NCI-H446 (cell line): ENCODE measurements at places on chromosomes 4 and X.

- peak; percentile 63 for DNase-seq
These were observed 8.7 kb upstream of the SLC25A4 start for GRCh38 chr4:185134307-185134869.

DNA sequence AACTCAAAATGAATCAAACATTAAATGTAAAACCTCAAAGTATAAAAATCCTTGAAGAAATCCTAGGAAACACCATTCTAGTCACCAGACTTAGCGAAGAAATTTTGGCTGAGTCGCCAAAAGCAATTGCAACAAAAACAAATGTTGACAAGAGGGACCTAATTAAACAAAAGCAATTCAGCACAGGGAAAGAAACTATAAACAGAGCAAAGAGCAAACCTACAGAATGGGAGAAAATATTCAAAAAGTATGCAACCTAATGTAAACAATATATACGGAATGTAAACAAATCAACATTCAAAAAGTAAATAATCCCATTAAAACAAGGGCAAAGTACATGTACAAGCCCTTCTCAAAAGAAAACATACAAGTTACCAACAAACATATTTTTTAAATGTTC lies 974.7 kb downstream of the TRAM1L1 start:
- no peak for DNase-seq

DNA sequence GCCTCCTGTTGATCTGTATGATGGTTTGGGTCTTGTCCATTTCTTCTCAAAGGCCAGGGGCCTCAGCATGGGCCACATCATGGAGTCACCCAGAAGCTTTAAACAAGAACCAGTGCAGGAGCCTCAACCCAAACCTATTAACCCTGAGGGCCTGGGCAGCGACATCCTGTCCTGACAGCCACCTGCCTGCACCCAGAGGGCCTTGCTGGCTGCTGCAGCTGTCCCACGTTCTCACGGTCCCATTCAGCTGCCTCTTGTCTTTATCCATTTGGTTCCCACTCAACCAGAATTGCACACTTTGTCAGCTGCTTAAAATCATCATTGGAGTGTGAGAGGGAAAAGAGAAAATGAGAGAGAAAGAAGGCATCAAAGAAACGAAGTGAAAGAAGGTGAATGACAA lies 21.6 kb downstream of the C4orf50 start:
- no peak for DNase-seq

DNA sequence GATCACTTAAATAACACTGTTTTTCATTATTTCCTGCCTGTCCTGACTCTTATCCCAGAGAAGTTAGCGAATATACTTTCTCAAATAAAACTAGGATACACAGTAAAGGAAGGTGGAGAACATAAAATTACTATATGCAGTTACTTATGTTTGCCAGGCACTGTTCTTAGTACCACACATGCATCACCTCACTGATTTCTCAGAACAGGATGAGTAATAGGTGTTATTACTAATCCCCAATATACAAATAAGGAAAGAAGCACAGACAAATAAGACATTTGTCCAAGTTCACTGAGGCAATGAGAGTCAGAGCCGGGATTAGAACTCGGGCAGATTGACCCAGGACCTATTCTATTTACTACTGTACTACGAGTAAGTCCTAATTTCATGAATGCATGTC lies 91.7 kb downstream of the CORIN start:
- no peak for DNase-seq

- no peak for DNase-seq
These were observed 163.2 kb upstream of the FAM9B start for GRCh38 chrX:9196961-9197640.

GRCh38 chr4:68288393-68288740 lies 42.9 kb upstream of the TMPRSS11B start:
- DNase-seq: no peak

DNA sequence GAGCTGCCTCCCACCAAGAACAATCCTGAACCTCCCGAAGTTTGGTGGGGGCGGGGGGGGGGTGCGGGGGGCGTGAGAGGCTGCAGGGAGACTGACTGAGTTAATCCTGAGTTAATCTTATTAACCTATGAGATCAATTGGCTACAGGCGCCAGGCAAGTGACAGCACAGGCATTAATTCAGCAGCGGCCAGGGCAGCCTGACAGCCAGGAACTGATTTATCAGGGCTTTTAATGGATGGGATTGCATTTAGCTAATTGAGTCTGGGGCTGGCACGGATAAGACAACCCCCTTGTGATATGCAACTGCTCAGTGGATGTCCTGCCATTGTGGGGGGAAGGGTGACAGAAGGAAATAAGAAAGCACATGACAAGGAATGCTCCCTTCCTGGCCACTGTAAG lies 16.3 kb downstream of the RTL5 start:
- DNase-seq: no peak

DNA sequence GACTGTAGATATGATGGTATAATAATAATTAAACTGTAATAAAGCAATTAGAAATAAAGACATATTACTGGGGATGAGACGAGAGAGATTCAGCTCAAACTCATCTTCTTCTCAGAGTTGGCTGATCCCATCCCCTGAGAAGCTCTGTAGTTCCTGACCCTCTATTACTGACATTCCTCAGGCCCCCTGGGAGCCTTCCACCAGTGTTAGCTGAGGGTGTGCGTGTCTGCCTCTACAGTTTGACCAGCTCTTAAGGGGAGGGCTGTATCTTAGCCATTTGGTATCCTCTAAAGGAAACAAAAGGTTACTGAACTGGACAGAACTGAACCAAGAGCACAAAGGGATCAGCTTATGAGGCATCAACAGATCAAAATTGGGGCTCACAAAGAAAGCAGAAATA lies 11.2 kb downstream of the FHDC1 start:
- DNase-seq: no peak

DNA sequence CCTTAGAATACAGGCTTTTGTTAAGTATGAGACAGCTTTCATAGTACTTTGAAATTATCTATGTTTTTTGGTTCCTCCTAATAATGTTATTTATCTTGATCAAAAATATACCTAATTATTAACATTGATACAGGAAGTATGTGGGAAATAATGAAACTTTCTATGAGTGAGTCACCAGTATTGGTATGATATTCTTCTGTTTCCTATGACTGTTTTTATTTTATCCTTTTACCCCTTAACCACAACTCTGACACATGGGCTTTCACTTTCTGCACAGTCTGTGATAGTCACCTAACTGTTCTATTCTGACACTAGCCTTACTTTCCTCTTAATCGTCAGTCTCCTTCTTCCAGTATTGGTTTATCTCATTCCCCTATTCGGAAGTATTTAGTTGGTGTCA lies 4.7 kb downstream of the THAP9 start:
- DNase-seq: no peak

GRCh38 chr4:26468977-26469376 lies 21.3 kb downstream of the CCKAR start:
- no peak for DNase-seq

GRCh38 chr4:84495794-84496261 lies 3.3 kb downstream of the NKX6-1 start:
- DNase-seq: no peak

GRCh38 chrX:71976753-71977152 lies 66.1 kb downstream of the NHSL2 start:
- no peak for DNase-seq

DNA sequence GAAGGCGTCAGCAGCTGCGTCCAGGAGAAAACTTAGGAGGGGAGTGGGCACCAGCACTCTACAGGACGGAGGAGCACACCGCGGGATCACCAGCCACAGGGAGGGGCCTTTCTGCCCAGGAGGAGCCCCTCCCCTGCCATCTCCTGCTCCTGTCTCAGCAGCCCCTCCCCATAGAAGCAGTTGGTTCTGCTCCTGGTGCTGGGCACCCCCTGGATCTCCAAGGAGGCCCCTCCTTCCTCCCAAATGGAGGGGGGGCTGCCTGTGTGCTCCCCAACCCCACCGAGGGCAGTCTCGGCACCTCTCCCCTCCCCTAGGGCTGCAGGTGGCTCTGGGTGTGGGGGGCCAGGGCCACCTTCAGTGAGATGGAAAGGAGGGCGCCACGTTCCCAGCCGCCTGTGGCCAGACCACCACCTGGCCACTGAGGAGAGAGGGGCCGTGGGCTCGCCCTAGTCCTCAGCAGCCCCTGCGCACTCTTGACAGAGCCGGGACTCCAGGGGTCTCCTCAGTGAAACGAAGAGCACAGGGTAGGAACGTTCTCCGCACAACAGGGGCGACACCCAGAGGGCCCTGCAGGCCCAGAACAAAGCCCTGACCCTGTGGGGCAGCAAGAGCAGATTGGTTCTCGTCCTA lies 37.8 kb downstream of the CPLX1 start:
- no peak for DNase-seq

DNA sequence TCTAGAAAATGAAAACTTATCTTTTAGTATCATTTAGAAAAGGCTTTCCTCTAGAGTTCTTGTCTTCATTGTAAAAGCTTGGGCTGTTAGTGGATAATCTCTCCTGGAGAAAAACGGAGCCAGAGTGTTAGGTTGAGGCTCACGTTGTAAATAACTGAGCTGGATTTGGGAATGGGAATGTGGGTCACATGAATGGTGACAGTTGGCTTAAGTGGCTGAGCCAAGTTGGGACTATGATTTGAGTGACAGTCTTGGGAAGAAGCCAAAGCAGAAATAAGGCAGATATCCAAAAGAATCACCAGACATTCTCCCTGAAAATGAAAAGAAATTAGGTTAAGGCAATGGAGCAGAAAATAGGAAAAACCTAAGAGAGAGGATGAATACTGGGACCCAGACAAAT lies 33.6 kb upstream of the PDGFC start:
- DNase-seq: peak; percentile 94

DNA sequence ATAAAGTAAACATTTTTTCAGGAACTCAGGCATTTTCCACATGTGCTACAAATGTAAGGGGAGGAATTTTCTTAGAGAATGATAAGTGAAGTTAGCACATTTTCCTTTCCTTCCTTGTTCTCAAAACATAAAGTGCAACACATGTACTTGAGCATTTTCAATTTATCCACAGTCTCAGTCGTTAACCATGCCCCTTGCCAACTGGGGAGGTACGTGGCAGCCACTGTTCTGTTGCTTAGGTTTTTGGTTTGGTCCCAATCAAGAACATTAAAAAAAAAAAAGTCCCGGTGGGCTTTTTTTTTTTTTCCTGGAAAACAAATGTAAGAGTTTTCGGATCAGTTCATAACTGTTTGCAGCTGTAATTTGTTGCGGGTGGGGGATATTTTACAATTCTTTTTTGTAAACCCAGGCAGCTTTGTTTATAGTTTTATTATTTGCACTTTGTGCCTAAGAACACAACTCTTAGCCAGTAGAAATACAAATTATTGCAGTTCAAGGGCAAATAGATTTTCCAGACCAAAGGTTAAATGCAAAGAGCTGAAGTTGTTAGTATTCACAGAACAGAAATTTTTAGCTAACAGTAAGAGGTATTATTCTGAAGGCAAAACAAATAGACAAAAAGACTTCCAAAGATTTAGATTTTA lies 112.1 kb upstream of the NAP1L5 start:
- no peak for DNase-seq

- DNase-seq: no peak
These were observed 196.4 kb upstream of the GPC4 start for GRCh38 chrX:133611676-133612075.

GRCh38 chr4:138798404-138798803 lies 217.2 kb upstream of the NOCT start:
- DNase-seq: no peak

DNA sequence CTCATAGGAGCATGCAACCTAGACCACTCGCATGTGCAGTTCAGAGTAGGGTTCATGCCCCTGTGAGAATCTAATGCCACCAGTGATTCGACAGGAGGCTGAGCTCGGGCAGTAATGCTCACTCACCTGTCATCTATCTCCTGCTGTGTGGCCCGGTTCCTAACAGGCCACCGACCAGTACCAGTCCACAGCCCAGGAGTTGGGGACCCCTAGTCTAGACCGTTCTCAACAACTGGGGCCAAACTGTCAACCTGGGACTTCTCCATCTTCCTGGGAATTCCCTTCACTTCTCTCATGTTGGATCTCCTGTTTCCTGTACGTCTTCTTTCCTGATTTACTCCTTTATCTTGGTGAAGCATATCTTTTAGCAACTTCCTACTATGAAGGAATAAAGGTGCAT lies 79.4 kb upstream of the HELT start:
- DNase-seq: no peak

DNA sequence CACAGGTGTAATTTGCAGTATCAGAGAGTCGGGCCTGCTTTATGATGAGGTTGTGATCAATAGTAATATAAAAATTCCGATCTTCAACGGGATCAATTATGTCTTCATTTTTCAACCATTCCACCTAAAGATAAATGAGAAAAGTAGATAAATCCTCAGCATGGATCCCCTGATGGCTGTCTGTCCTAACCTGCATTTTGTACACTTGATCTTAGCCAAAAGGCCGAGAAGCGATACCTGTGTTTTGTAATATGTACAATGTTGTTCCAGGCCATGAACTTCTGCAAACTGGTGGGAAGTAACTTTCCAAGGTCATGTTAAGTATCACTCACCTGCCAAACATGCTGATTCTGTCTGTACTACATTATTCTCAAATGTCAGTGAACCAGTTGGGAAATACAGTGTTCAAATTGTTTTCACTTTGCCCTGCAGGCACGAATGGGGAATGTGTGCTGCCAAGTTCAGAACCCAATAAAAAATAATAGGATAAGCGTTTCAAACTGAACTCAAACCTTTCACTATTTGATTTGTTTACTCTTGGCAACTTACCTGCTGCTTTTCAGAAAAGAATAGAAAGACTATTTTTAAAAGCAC lies 298.1 kb downstream of the UNC5C start:
- DNase-seq: no peak

- no peak for DNase-seq
These were observed 4.0 kb upstream of the CDKL2 start for GRCh38 chr4:75634281-75634680.

GRCh38 chr4:7631288-7632014 lies 196.7 kb upstream of the PSAPL1 start:
- DNase-seq: no peak

- no peak for DNase-seq
These were observed 14.9 kb downstream of the ADAM29 start for GRCh38 chr4:174933083-174933482.

DNA sequence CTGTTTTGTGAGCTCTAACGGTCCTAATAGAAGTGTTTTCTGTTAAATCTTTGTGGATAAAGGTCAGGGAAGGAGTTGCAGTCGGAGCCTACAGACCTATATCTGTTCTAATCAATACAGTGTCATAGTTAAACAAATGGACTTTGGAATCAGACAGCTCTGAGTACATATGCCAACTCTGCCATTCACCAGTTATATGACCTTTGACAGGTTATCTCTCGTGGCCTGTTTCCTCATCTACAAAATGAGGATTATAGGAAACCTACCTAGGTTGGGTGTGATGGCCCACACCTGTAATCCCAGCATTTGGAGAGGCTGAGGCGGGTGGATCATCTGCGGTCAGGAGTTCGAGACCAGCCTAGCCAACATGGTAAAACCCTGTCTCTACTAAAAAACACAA lies 89.7 kb downstream of the MID1IP1 start:
- DNase-seq: no peak

DNA sequence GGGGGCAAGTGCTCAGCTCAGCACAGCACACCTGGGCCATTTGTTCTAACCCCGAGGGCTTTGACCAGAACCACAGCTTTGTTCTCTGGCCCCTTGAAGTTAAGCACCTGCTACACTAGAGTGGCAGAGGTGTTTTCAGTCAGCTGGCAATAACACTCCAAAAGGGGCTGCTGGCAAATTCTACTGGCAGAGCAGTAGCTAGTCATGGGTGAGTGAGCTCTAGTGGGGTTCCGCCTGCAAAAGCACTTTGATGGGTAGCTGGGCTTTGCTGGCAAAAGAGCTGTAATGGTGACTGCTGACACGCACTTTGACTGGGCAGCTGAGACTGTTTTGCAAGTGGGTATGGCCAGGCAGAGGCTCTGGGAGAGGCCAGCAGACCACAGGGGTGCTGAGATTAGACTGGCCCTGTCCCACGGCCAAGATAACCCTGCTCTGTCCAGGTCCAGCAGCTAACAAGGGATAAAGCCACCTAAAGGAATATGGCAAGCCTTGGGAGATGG lies 65.2 kb upstream of the TENT5D start:
- no peak for DNase-seq
